ENCODE measurements at places on chromosomes 5 and 9.

DNA sequence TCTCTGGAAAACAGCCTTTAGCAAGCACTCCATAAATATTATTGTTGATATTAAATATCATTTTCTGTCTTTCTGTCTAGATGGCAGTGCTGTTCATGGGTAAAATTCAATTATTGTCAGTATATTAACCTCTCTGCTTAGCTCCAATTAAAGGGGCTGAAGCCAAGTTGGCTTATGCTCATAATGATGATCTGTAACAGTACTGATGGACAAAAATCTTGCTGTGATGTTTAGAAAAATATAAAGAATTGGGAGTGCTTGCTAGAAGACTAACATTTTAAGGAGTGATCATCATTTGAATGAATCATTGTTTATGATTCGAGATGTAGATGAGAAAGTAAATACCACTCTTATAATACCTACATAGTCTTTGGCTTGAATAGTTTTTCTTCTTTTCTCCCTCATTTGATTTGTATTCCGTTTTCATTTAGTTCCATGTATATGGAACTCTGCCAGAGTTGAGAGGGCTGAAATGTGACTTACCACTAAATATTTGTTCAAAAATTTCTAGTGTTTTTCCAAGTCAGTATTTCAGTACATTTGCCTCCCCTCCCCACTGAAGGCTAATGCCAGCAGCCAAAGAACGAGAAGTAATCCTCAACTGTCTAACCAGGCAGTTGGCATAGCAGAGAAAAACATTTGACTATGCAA, 538.3 kb downstream of the CSNK1G3 start:
- DNase-seq, result no peak

GRCh38 chr9:80922544-80922943, 766.8 kb downstream of the TLE1 start:
- DNase-seq, result no peak

- DNase-seq, result no peak
Observed at GRCh38 chr5:1815881-1816292, 14.7 kb downstream of the NDUFS6 start.

DNA sequence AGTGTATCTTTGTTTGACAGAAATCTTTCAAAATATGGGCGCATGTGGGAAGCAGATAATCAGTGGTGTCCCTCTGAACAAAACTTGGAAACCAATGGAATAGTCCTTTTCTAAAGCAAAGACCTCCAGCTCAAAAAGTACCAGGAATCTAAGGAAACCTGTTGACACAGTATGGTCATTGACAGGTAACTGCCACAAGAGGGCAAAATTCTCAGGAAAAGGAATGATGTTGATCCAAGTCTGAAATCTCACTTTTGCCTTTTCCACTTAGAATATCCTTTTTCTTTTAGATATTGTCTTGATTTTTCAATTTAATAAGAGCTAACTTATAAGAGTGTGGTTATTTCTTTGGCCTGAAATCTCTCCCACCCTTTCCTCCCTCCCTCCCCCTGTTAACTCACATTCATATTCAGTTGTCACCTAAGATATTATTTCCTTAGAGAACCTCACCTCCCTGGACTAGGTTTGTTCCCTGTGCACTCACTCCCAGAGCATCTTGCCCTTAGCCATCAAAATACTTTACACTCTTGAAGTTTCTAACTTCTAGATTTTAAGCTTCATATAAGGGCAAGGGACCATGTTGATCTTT, 59.0 kb upstream of the BARX1 start:
- no peak for DNase-seq

- peak; percentile 60 for DNase-seq
Observed at GRCh38 chr9:121266906-121267650, 884 bp upstream of the GSN start.

GRCh38 chr9:33404788-33405362, 2.5 kb upstream of the AQP7 start:
- DNase-seq, result no peak

DNA sequence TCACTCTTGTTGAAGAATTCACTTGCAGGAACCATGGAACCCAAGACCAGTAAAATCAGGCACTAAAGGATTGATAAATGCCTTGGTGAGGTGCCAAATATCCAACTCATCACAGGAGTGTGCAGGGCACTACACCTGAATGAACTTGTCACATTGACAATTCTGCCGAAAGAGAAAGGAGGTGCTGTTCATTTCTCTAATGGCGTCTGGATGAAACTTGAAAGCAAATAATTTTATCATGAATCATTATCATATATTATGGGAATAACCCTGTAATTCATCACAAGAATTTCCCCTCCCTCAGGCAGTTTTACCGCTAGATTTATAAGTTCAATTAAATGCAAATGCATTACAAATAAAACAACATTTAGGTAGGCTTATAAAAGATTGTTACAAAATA, 360.0 kb downstream of the GLIS3 start:
- DNase-seq, result no peak

DNA sequence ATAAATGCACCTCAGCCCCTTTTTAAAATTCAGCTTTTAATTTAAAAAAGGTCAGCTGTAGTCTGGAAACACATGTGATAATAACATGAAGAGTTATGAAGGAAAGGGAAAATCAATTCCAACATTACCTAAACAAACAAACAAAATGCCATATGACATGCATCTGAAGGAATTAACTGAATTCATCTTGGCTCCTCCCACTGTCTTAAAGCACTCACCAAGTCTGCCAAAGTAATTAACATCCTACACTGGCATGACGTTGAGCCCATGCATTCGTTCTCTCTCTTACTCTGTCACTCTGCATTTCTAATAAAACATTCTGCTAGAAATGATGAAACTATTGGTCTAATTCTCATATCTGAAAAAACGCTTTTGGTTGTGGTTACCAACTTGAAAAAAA, 37.7 kb downstream of the TSSK1B start:
- DNase-seq, result no peak

GRCh38 chr9:114745108-114745848, 60.6 kb downstream of the TNFSF15 start:
- DNase-seq, result no peak

DNA sequence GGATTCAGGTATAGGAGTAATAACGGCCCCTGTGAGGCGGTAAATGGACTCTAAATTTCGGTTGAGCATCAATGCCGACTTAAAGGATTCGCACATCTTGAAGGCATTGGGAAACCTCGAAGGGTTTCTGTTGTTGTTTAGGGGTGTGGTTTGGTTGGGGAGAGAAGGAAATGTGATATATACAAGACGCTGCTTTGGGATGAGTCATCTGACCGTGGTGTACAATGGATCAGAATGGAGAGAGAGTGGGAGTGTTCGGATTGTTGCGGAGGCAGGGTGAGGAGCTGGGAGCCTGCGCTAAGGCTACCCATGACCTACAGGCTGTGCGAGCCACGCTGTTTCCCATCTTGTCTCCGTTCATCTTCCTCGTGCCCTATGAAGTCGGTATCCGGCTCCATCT, 60.4 kb upstream of the ERCC6L2 start:
- DNase-seq, result no peak

DNA sequence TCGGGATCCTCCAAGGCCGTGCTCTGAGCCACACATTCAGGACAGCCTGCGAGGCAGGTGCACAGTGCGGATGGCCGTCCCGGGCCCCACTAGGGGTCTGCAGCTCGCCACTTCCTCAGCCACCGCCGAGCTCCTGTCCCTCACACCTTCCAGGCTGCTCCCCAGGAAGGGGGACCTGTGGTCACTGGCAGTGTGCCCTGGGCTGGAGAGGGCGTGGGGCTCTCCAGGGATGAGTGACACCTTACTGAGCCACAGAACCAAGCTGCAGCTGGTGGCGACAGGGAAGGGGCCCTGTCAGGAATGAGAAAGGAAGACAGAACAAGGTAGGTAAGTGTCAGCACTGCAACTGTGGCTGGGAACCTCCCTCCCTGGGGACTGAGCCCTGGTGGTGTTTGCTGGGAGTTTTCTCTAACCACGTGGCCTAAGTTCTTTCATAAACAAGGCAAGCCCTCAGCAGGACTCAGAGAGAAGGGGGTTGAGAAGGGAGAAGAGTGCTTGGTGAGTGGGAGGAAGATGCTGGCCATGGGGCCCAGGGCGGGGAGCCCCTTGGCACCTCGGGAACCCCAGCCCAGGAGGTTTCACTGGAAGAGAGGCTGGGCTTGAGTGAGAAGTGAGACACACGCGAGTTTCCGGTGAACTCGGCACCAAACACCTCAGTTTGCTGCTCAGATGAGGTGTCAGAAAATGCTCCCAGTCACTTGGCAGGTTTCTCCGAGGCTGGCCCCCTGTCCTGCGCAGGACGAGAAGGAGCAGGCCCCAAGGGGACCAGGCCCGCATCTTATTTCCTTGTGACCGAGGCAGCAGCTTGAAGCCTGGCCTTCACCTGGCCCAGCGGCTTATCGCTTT, 5.2 kb downstream of the IL13 start:
- DNase-seq, result no peak

GRCh38 chr5:34858790-34859189, 19.8 kb downstream of the TTC23L start:
- no peak for DNase-seq

DNA sequence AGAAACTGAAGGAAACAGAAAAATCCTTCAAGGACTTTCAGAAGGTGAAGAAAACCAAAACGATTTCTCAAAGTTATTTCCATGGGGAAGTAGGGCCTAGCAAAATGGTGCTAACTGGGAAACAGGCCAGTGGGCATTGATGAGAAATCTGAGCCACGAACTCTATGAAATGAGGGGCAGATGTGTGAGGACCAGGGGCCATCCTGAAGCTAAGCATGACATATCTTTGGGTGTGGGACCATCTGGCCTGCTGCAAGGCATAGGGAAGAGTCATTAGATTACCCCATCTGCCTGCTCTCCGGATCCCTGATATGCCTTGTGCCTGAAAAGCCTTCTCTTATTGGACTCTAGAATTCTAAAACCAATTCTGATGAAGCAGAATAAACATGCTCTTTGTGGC, 143.8 kb downstream of the PALM2AKAP2 start:
- DNase-seq, result no peak

GRCh38 chr5:7625740-7626139, 225.2 kb downstream of the CFAP90 start:
- no peak for DNase-seq

GRCh38 chr5:78019744-78020143, 243.6 kb upstream of the TBCA start:
- no peak for DNase-seq

- DNase-seq, result peak; percentile 52
Observed at GRCh38 chr5:174520420-174521396, 203.7 kb upstream of the MSX2 start.

DNA sequence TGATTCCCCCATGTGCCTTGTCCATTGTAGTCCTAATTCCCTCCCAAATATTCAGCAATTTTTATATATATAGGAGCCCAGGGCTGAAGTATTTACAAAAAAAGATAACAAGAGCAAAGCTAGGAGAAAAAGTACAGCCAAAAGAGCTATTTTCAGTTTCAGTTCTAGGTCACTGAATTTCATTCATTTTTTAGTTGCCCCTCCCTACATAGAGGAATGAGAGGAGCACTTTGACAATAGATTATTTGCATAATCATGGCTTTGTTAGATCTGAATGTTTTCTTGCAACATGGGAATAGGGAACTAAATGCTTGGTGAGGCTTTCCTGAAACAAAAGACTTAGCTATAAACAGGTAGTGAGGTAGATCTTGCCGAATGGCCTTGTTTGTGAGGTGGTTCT, 15.3 kb upstream of the F2RL2 start:
- DNase-seq, result no peak

GRCh38 chr9:92679413-92680165, 9.7 kb upstream of the IPPK start:
- DNase-seq, result no peak

DNA sequence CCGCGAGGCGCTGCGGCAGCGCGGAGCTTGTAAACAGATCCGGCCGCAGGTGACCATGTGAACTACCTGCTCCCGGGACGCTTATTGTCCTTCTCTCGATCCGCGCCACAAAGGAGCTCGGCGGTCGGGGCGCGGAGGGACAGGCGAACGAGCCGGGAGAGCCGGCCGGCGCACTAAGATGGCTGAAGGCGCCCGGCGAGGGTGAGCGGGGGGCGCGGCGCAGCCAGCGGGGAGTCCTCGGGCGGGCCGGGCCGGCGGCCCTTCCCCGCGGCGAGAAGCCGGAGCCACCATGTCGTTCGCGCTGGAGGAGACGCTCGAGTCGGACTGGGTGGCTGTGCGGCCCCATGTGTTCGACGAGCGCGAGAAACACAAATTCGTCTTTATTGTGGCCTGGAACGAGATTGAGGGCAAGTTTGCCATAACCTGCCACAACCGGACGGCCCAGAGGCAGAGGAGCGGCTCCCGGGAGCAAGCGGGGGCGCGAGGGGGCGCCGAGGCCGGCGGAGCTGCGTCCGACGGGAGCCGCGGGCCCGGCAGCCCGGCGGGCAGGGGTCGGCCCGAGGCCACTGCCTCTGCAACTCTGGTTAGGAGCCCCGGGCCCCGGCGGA, 535 bp downstream of the JMY start:
- DNase-seq, result no peak

- no peak for DNase-seq
Observed at GRCh38 chr5:171010816-171011215, 149.0 kb downstream of the RANBP17 start.

DNA sequence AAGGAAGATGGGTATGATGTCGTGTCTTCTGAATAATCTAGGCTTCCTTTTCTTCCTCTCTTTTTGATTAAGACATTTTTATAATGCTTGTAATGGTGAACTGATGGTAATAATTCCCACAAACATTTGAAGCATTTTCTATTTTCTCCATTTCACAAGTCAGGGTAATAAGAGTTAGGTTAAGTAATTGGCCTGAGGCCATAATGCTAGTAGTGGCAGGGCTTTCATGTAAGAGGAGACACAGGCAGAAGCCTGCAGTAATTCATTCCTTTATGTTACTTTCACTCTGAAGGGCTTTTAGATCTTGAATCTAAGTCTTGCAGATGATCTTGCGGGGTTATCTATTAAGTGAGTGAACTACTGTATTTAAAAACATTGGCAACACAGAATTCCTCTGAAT, 374.9 kb downstream of the MAT2B start:
- DNase-seq, result no peak

- no peak for DNase-seq
Observed at GRCh38 chr5:107542428-107542827, 128.3 kb downstream of the EFNA5 start.

GRCh38 chr5:66518753-66519152, 77.4 kb upstream of the MAST4 start:
- DNase-seq, result no peak

DNA sequence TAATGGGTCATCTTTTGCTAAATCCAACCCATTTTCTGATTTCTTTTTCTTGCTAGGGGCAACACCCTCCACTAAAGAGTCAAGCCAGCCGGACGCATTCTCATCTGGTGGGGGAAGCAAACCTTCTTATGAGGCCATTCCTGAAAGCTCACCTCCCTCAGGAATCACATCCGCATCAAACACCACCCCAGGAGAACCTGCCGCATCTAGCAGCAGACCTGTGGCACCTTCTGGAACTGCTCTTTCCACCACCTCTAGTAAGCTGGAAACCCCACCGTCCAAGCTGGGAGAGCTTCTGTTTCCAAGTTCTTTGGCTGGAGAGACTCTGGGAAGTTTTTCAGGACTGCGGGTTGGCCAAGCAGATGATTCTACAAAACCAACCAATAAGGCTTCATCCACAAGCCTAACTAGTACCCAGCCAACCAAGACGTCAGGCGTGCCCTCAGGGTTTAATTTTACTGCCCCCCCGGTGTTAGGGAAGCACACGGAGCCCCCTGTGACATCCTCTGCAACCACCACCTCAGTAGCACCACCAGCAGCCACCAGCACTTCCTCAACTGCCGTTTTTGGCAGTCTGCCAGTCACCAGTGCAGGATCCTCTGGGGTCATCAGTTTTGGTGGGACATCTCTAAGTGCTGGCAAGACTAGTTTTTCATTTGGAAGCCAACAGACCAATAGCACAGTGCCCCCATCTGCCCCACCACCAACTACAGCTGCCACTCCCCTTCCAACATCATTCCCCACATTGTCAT, 72.0 kb downstream of the NUP214 start:
- no peak for DNase-seq
